ENCODE measurements at places on chromosomes 12 and 14. TPM values are rescaled to one million over a fixed set of nuclear protein-coding genes. Genes with fewer than 3 reads are reported as not detected.

- no peak for DNase-seq
These were observed 938.0 kb downstream of the GALC start for GRCh38 chr14:87055007-87055406.

The PLBD2 gene
- total RNA-seq, result 6.5 TPM

- DNase-seq, result peak; percentile 74
These were observed 354.3 kb downstream of the CEP128 start for GRCh38 chr14:80587096-80587724.

The RNF212B gene
- not detected for total RNA-seq

- DNase-seq, result no peak
These were observed 40.5 kb downstream of the DMAC2L start for GRCh38 chr14:50352584-50352983.

The PIWIL1 gene
- not detected for total RNA-seq

The FLVCR2 gene
- total RNA-seq, result not detected

DNA sequence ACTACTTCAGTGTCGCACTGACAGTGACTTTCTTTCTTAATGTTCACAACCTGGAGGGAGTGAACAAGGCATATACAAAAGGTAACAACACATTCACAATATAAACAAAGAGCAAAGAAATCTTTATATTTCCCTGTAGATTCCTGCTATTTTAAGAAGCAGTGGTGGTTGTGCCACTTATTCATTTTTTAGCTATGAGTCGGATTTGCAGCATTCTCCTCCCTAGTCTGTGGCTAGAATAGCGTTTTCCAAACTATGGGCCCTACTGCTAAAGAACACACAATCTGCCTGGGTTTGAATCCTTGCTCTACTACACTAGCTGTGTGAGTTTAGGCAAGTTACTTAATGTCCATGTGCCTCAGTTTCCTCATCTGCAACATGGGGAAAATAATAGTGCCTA, 18.6 kb upstream of the MDM1 start:
- DNase-seq, result no peak

All from Karpas-422 (cell line).